ENCODE measurements at places on chromosomes 2 and 18. TPM values are rescaled to one million over a fixed set of nuclear protein-coding genes. Genes with fewer than 3 reads are reported as not detected.

DPP10 gene
- not detected for total RNA-seq

LINC00305 gene
- total RNA-seq = not detected

DNA sequence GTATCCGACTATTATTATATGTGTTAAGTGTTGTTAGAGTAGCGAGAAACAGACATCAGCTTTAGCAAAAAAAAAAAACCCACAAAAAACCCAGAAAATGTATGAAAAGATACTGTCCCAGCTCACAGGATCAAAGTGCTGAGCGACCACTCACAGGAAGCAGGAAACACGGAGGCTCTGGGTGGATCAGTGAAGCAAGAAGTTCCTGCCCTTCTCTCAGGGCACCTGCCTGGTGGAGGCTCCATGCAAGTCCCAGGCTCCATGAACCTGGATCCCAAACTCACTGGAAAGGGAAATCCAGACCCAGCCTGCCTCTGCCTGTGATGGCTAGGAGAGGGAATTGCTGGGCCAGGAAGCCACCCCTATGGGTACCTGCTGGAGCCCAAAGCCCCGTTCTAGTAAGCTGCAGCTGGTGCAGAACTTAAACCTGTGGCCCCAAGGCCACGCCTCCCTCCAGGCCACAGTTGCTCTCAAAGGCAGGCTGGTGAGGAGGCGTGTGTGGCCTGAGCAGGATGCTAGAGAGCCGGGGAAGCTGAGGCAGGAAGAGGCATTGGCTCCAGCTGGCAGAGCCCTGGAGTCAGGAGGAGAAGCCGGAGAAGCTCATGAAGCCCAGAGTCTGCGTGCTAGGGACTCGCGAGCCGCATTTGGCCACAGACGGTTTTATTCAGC, 63.5 kb upstream of the TAF1B start:
- H3K4me3 ChIP-seq = no peak overlapping the region
- no peak overlapping the region for H3K27ac ChIP-seq
- no peaks in the 10 kb centered on the region for H3K36me3 ChIP-seq

DNA sequence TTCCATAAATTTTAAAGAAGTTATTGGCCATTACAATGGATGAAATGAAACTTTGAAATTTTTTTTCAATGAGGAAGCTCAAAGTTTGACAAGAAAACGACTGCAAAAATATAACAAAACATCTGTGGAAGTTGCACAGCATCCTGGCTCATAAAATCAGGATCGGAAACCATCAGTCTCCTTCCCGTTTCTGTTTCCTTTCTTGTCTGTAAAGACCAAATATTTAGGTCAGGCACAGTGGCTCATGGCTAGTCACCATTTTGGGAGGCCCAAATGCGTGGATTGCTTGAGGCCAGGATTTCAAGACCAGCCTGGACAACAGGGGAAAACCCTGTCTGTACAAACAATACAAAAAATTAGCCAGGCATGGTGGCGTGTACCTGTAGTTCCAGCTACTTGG, 27.6 kb upstream of the SSB start:
- DNase-seq = no peak
- H3K27me3 ChIP-seq = no peaks in the 10 kb centered on the region
- H3K36me3 ChIP-seq = no peaks in the 10 kb centered on the region
- H3K4me1 ChIP-seq = peaks cover 5% of the 10 kb centered on the region
- no peak overlapping the region for H3K4me3 ChIP-seq

DNA sequence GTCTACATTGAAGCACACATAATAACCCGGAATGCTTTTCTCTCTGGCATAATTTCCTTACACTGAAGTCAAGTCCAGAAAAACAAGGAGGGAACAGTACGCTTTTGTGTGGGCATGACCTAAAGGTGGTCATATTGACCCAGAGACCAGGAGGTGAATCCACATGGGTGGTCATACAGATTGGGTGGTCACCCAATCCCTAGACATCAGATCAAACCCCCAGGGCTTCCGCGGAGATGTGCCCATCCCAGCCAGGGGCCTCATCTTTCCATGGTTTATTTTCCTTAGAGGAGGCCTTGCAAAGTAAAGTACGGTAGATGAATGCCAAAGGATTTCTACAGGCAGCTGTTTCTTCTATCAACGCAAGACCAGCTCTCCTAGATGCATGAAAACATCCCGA, 38.8 kb downstream of the FAM168B start:
- H3K36me3 ChIP-seq = peaks cover 15% of the 10 kb centered on the region
- no peak for DNase-seq
- peaks cover 42% of the 10 kb centered on the region for H3K4me1 ChIP-seq
- H3K27ac ChIP-seq = no peak overlapping the region
- H3K4me3 ChIP-seq = no peak overlapping the region

GRCh38 chr2:216877085-216877484, 17.2 kb upstream of the TNP1 start:
- H3K4me3 ChIP-seq = no peak overlapping the region
- H3K27me3 ChIP-seq = no peaks in the 10 kb centered on the region
- H3K27ac ChIP-seq = peak overlapping the region; percentile 90
- H3K36me3 ChIP-seq = no peaks in the 10 kb centered on the region
- no peak for DNase-seq

DNA sequence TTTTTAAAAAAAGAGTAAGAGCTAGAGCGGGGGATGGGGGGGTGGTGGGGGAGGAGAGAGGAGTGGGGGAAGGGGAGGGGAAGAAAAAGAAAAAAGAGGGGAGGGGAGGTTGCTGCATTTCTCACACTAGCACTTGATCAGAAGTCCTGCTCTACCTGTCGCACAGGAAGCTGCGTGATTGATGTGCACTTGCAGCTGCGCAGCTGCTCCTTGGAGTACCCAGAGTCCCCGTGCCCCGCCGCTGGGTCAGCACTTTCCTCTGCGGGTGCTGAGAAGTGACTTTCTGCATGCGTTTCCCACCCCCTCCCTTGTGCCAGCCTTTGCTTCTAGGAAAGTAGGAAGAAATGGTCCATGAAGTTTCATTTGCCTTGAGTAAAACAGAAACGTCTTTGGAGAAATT, 297.3 kb downstream of the ETAA1 start:
- no peak overlapping the region for H3K27ac ChIP-seq
- H3K27me3 ChIP-seq = no peaks in the 10 kb centered on the region
- no peaks in the 10 kb centered on the region for H3K4me1 ChIP-seq
- H3K4me3 ChIP-seq = no peak overlapping the region

GRCh38 chr18:13471198-13471845, 252.8 kb downstream of the LDLRAD4 start:
- H3K36me3 ChIP-seq = no peaks in the 10 kb centered on the region
- no peak for DNase-seq
- no peak overlapping the region for H3K27ac ChIP-seq
- H3K4me1 ChIP-seq = peaks cover 15% of the 10 kb centered on the region

DNA sequence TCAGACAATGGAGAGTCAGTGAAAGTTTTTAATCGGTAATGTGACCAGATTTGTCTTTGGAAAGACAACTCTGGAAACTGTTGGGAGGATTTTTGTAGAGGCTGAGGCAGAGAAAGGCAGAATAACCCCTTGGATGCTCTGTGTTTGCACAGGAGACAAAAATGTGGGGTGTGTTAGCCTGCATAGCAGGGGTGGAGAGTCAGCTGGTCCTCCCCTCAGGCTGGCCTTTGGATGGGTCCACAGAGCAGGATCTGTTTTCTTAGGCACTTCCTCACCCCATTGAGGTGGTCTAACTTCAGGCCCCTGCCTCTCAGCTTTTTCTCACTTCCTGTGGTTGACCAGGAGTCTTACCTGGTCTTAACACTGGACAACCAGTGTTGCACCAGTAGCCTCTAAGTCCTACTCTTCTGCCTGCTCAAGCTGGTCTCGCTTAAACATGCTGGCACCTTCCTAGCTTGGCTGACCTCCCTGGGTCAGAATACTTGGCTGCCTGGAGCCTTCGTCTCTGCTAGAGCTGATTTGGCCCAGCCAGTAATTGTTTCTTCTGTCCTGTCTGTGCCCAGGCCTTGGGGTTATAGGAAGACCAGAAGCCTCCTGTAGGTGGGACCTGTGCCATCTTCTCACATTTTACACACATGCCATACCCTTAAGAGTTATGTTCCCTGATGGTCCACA, 259.8 kb upstream of the RASGRP3 start:
- no peaks in the 10 kb centered on the region for H3K27me3 ChIP-seq
- H3K4me1 ChIP-seq = peaks cover 17% of the 10 kb centered on the region
- no peak overlapping the region for H3K4me3 ChIP-seq

- H3K27me3 ChIP-seq = peaks cover 37% of the 10 kb centered on the region
- H3K27ac ChIP-seq = no peak overlapping the region
- H3K4me3 ChIP-seq = no peak overlapping the region
- H3K36me3 ChIP-seq = no peaks in the 10 kb centered on the region
Measured at GRCh38 chr2:111896576-111896975, 1.8 kb upstream of the MERTK start.

- no peak for DNase-seq
- no peak within 1 kb of the TSS for H3K4me3 ChIP-seq
- no peaks in the 10 kb centered on the region for H3K27me3 ChIP-seq
- no peak within 1 kb of the TSS for H3K27ac ChIP-seq
- H3K4me1 ChIP-seq = no peaks in the 10 kb centered on the region
Measured at GRCh38 chr18:72544092-72544886, at the start of gene CBLN2. Gene CBLN2 (minus strand): TSS chr18:72544342. CDS start chr18:72542160, 2,182 bp downstream.

DNA sequence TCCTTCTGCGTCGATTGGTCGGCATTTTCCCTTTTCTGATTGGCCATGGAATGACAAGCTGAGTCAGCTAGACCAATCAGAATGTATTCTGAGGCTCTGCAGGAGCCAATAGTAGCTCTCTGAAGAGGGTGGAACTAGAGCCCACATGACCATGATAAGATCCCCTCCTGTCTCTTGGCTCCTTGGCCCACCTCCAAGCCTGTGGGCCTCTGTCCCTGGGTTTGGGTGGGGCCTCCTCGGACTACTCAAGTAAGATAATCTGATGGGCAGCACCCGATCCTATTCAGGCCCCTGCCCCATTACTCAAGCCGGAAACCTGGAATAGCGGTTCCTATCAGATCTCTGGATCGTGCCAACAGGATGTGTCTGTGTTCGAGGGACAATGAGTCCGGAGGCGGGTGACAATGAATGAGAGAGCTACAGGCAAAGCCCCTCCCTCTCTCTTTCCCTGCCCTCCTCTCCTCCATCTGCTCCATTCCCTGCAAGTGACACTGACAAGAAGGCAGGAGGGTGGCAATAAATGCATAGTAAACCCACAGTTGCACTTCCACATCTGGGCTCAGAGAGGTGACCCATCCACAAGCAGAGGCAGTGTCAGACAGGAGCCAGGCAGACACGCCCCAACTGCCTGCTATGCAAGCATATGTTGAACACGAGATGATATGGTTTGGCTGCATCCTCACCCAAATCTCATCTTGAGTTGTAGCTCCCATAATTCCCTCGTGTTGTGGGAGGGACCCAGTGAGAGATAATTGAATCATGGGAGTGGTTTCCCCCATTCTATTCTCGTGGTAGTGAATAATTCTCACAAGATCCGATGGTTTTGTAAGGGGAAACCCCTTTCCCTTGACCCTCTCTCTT, 114.7 kb downstream of the TNS1 start:
- peak overlapping the region; percentile 68 for H3K27ac ChIP-seq
- no peak for DNase-seq
- H3K4me3 ChIP-seq = no peak overlapping the region
- H3K4me1 ChIP-seq = peaks cover 31% of the 10 kb centered on the region

DNA sequence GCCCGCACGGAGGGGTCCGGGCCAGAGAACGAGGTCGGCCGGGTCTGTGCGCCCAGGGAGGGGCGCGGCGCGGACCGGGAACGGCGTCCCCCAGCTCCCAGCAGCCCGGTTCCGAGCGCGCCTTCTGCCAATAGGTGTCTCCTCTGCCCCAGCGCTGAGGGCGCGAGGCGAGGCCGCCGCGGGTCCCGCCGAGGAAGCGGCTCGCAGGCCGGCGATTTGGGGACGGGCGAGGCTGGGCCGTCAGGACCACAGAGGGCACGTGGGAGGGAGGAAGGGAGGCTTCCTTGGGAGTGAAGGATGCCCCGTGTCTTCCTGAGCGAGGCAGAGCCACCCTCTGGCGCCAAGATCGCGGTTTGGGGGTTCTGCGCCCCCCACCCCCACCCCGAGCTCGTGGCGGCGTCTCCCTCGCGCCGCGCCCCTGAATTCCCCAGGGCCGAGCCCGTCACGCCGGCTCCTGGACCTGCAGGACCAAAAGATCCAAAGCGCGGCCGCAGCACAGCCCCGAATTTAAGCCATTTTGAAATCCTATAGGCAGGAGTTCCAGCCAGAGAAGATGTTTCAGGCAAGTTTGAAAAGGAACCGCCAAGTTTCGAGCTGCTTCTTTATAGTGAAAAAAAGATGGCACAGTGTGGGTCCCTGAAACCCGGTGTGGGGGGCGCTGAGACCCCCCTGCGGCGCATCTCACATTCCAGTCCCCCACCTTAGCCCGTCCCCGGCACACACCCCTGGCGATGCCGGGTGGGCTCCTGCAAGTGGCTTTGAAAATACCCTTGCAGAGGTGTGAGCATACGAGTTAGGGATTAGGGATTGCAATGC, 909 bp downstream of the NFATC1 start:
- H3K36me3 ChIP-seq = no peaks in the 10 kb centered on the region
- H3K4me1 ChIP-seq = peaks cover 28% of the 10 kb centered on the region
- DNase-seq = peak; percentile 66

- no peak overlapping the region for H3K4me3 ChIP-seq
- DNase-seq = no peak
- no peaks in the 10 kb centered on the region for H3K27me3 ChIP-seq
- no peak overlapping the region for H3K27ac ChIP-seq
- no peaks in the 10 kb centered on the region for H3K36me3 ChIP-seq
Measured at GRCh38 chr2:164504253-164504652, 117.0 kb downstream of the GRB14 start.

DNA sequence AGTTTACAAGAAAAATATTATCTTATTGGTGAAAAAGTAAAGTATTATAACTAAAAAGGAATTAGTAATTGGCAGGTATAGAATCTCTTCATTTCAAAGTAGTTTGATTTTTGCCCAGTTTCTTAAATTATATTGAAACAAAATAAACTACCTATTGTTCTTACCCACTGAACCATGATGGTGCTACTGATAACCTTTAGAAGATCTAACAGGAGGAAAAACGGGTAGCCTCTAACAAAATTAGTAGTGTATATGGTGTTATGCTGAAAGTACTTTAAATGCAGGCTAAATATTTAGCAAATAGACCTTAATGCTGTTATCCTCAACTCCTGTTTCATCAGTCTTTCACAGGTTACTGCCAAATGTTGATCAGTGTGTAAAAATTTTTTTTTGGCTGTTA, 19.1 kb downstream of the MRPS9 start:
- no peaks in the 10 kb centered on the region for H3K27me3 ChIP-seq
- peaks cover 6% of the 10 kb centered on the region for H3K36me3 ChIP-seq
- H3K27ac ChIP-seq = no peak overlapping the region
- H3K4me3 ChIP-seq = no peak overlapping the region

DNA sequence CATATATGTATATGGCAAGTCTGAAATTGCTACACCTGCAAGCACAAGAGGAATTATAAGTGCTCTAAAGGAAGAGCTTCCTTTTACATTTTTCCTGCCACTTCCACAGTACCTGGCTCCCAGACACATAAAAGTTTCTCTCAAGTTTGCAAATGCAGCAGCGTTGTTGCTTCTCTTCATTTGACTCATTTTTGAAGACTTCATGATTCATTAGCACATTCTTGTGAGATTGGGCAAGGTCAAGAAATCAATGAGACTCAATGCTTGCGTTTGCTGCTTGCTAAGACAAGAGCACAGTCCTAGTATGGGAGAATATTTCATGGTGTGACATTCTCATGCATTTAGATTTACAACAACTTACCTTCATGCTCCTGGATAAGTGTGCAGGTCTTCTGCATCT, 42.6 kb upstream of the PDCL3 start:
- no peaks in the 10 kb centered on the region for H3K27me3 ChIP-seq
- no peaks in the 10 kb centered on the region for H3K36me3 ChIP-seq
- no peak for DNase-seq
- H3K27ac ChIP-seq = no peak overlapping the region
- H3K4me1 ChIP-seq = no peaks in the 10 kb centered on the region

GRCh38 chr18:6752202-6752860, 22.8 kb downstream of the ARHGAP28 start:
- peak overlapping the region; percentile 4 for H3K27ac ChIP-seq
- DNase-seq = no peak
- H3K4me3 ChIP-seq = peak overlapping the region; percentile 4
- H3K36me3 ChIP-seq = no peaks in the 10 kb centered on the region
- H3K4me1 ChIP-seq = peaks cover 19% of the 10 kb centered on the region

Data from psoas muscle (tissue), 8 donors.